ENCODE measurements at places on chromosomes 16 and 17. TPM values are rescaled to one million over a fixed set of nuclear protein-coding genes. Genes with fewer than 3 reads are reported as not detected.

The CCL16 gene
- 31.1 TPM for total RNA-seq

The PARN gene
- total RNA-seq, result 14.5 TPM

The USP6 gene
- 0.08 TPM for total RNA-seq

DNA sequence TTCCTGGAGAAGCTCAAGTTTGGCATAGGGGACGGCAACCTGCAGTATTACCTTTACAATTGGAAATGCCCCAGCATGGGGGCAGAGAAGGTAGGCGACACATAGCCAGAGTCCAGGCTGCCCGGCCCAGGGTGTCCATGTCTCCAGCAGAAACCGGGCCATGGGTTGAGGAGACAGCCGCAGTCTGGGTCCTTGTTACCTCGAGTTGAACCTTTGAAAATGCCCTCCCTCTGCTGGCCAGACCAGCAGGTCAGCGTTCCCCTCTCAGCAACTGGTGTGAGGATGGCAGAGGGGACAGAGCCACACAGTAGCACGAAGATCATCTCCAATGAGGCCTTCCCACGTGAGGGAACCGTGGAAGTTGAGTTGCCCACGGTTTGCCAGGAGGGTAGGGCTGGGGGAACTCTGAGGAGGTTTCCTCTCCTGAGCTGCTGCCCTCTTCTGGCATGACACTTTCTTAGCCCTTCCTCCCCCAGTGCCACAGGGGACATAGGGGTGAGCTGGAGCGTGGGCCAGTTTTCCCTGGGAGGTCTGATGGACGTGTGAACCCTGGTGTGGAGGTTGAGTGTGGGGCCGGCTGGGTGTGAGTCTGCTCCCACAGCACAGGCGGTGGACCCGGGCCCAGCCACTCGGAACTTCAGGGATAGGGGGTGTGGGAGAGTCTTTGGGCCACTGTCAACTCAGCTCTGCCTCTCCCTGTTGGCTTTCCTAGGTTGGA lies 27.2 kb downstream of the PLCD3 start:
- DNase-seq, result no peak

DNA sequence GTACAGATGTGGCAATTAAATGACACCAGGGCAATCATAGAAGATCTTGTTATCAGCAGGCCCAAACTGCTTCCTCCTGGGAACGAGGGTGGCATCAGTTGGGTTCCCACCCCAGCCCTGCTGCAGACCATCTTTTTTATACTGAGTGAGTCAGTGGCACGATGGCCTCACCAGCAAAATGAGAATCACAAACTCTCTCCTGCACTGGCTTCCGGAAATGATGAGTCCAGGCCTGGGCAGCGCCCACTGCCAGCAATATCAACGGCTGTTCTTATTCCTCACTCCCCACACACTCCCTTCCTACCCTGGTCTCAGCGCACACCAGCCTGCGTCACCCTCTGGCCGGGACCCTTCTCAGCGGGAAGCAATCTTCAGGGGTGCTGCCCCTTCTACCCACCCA lies 340.3 kb downstream of the FOXL1 start:
- DNase-seq, result no peak
